Renal cortical epithelial cell (primary cell): ENCODE measurements at places on chromosomes 13 and 19. TPM values are rescaled to one million over a fixed set of nuclear protein-coding genes. Genes with fewer than 3 reads are reported as not detected.
A peak's percentile ranks its signal among the peaks of the same experiment; 100 is the strongest.

IL4I1 gene
- 4.9 and 25.7 TPM in 2 replicates for total RNA-seq

FCAR gene
- not detected in 2 replicates for total RNA-seq

ZNF628 gene
- 3.5 and 6.0 TPM in 2 replicates for total RNA-seq

LAIR2 gene
- not detected in 2 replicates for total RNA-seq

DNA sequence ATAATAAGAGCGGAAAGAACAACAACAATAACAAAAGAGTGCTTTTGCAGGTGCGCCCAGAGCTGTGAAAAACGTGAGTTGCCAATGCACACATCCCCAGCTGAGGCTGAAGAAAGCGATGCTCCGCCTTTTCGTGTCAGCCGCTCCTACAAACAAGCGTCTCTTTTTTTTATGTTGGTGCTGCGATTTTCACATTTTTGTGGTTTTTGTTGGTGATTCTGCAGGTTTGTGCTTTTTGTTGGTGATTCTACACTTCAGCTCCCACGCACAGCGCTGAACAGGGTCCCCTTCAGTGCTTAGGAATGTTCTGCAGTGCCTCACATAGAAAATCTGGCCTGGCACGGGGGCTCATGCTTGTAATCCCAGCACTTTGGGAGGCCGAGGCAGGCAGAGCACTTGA lies 7.3 kb upstream of the SBK3 start:
- DNase-seq, result peak; percentile 77

GRCh38 chr19:42246143-42246921 lies 3.9 kb upstream of the GSK3A start:
- DNase-seq, result peak; percentile 43

DNA sequence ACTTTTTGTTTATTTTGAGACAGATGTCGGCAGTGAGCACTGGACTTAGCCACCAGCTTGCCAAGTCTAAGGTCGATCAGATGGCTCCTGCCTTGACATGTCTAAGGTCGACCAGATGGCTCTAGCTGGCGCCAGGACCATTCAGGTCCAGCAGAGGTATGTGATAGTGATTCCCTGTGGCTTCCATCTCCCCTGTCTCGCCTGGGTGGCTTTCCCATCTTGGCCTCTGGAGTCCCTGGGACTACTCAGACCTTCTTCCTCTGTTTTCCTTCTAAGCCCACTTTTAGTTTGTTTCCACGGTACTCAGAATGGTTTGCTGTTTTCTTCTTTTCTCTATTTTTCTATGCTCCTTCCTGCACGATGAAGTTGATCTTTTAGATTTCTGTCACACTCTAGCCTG lies 1435.7 kb downstream of the UQCRFS1 start:
- no peak for DNase-seq

DNA sequence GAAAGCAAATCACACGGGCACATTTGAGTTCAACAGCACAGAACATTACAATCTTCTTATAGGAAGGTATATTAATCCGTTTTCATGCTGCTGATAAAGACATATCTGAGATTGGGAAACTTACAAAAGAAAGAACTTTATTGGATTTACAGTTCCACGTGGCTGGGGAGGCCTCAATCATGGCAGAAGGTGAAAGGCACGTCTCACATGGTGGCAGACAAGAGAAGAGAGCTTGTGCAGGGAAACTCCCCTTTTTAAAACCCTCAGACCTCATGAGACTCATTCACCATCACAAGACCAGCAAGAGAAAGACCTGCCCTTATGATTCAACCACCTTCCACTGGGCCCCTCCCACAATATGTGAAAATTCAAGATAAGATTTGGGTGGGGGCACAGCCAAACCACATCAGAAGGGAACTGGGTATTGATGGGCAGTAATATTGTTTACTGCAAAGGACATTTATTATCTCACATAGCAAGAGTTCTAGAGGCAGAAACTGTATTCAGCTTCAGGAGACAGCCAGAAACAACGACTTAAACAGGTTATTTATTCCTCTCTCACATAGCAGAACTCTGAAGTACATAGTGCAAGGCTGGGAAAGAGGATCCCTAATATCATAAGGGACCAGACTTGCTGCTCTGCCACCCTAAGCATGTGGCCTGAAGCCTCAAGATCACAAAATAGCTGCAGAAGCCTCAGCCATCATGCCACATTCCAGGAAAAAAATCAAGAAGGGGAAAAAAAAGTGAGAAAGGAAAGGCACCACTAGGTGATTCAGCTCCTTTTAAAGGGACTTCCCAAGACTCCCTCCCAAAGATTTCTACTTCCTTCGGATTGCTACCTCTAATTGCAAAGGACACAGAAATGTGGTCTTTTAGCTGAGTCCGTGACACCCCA lies 23.1 kb downstream of the FXYD5 start:
- no peak for DNase-seq

GRCh38 chr19:39160523-39160861 lies 34.9 kb downstream of the PAK4 start:
- DNase-seq, result no peak

- peak; percentile 78 for DNase-seq
Observed at GRCh38 chr13:98977568-98978265, at the start of gene DOCK9. DOCK9 (minus strand) TSS chr13:98978064; CDS start chr13:98977909, 155 bp downstream.

- no peak for DNase-seq
Observed at GRCh38 chr13:24834902-24835510, 71.0 kb downstream of the RNF17 start.
